AG20443 (cell line): ENCODE measurements at places on chromosomes 6 and 20.

- DNase-seq: no peak
These were observed 180.6 kb downstream of the PTPRK start for GRCh38 chr6:128339635-128340450.

DNA sequence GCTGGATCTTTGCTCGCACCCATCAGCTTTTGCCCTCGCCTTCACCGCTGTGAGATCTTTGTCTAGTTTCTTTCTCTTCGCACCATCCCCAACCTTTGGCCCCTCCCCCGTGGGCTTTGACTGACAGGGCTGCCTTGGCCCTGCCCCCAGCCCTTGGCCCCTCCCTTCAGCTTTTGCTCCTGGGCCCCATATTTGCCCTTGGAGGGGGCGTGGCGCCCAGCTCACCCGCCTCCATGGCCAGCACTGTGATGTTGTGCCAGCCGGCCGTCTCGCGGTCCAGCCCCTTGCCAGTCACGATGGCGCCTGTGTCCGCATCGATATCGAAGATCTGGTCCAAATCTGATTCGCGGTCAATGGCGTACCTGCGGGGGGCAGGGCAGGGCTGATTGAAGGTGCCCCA is 81.1 kb downstream of the CD40 start:
- no peak for DNase-seq

DNA sequence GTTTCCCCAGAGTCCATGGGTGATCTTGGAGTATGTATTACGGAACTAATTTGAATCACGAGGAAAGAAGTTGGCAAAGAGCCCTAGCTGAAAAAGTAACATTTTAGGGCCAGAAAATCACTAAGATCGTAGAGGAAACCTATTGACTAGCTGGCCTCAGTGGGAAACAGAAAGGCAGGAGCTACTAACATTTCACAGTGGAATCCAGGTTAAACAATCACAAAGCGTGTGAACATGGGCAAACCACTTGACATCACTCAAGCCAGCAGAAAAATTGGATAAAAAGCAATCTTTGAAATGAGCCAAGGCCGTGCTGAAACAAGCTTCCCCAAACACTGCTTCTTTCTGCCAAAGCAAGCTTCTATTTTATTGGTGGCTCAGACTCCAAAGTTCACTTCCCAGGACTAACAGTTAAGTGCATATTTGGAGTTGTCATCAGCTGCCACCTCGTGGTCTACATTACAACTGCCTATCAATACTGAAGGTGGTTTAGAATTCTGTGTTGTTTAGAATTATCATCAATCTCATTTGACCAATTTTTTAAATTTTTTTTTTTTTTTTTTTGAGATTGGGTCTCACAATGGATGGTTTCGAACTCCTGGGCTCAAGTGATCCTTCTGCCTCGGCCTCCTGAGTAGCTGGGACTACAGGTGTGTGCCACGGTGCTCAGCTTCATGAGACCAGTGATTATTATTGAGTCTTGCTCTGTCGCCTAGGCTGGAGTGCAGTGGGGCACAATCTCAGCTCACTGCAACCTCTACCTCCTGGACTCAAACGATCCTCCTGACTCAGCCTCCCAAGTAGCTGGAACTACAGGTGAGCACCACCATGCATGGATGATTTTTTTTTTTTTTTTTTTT is 10.6 kb downstream of the RPS10 start:
- peak; percentile 74 for DNase-seq

DNA sequence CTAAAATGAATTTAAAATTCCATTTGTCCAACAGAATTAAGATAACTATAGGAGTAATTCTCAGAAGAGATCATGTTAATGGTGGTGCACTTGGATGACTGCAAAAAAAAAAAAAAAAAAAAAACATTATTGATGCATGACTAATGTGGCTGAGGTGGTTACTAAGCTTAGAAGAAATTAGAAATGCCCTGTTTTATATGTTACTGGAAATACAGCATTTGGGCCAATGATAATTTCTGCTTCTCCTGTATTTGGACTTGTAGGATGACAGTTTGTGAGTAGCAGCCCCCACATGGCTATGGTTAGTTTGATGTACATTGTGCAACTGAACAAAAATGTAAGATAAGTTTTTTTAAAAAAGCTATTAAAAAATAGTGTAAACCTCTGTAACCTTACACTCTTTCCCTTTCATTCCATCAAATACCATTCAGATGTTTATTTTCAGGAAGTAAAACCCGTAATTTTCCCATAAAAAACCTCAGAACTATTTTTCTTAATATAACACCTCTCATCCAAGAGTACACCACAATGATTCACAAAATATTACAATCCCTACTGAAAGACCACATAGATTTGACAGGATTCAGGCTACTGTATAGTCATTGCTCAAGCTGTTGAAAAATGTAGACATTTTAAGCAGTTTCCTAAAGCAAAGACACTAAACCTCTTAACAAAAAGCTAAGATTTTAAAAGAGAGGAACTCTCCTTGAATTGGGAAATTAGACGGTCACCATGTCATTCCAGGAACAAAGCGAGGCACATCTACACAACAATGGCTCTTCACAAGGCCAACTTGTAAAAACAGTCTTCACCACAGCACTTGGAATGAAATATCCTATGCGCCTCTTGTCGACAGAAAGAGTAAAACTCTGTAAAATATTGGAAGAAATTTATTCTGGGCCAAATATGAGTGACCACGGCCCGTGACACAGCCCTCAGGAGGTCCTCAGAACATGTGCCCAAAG is 83.0 kb downstream of the WDR27 start:
- DNase-seq: peak; percentile 56

GRCh38 chr6:25346064-25346463 is 66.9 kb downstream of the CARMIL1 start:
- DNase-seq: no peak

DNA sequence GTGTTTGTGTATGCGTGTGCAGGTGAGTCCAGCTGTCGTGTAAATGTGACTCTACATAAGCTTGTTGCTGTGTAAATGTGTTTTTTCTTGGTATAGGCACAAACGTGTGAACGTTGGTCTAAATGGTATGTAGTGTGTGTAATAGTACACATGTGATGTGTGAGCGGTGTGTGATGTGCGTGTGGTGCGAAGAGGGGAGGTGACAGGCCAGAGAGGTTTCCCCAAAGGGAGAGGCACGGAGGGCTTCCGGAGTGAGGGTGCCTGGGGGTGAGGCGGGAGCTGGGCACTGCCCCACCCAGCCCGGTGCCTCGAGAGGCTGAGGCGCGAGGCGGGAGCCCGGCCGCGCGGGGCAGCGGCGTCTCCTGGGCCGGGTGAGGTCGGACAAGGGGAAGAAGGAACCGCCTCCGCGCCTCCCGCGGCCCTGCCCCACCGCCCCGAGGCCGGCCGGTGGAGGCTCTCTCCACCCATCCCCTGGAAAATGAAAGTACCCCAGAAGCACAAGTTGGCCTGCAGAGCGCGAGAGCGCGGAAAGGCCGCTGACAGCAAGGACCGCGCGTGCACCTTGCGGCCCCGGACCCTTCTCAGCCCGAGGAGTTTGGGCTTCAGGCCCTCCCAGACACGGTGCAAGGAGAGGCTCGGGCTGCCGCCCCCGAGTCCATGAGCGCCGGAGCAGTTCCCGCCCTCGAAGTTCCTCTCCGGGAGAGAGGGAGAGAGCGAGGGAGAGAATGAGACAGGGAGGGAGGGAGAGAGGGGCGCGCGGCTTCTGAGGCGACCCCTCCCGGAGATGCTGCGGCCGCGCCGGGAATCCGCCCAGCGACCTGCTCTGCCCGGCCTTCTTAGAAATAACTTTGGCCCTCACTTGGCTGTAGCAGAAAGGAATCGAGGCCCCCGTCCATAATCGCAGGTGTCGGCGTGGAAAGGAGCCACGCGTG is 43.2 kb upstream of the OSTM1 start:
- DNase-seq: peak; percentile 53

DNA sequence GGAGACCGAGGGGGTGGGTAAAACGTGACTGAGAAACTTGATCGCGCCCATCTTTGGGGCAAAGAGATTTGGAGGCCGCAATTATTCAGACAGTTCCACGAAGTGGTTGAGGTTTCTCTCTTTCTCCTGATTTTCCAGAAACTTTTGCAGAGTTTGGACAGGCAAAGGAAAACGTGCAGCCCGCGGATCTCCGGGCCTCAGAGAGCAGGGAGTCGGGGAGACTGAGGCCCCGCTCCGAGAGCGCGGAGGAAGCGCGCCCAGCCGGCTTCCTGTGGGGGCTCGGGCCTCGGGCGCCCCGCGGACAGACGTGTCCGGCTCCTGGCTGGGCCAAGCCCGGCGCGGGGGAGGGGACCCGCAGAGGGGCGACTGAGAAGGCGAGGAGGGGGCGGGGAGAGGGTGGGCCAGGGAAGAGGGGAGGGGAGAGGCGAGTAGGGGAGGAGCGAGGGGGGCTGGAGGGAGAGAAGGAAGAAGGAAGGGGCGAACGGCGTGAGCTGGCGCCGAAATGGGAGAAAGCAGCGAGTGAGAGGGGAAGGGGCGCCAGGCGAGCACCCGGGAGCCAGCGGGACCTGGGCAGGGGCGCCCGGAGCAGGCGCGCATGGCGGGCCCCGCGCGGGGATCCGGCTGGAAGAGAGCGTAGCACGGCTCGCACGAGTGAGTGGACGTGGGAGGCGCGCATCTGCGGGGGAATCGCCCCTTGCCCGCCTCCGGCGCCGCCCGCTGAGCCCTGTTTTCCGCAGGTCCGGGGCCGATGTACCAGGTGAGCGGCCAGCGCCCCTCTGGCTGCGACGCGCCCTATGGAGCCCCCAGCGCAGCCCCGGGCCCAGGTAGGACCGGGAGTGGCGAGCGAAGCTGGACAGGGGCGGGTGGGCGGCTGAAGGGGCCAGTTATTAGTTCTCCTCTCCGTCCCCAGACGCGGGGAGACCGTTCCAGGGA is at the start of gene MDFI:
TSS of gene MDFI (plus strand) at position 467 of the 933 bp plus-strand sequence. CDS start at position 749, 282 bp downstream.
- no peak for DNase-seq

DNA sequence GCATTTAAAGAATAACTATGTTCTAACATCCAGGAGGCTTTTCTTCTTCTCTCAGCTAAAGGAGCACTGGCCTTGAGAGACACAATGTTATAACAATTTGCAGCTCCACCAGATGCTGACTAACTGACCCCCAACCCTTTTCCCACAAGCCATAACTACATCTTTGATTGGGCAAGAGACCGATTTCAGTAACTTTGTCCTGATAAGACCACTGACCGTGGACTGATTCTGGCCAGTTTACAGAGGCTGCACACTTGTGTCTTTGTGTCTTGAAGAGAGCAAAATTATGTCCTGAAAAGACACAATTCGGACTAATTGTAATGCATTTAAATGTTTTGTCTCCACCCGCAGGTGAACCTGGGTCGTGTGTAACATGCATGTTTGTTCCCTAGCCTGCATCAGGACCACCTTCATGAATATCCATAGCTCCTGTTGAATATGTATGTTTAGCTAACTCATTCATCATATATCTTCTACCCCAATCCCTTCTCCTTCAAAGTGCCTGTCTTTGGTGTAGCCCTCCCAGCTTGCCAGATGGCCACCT is 22.3 kb downstream of the ABRACL start:
- DNase-seq: no peak
